ENCODE measurements at places on chromosomes 1 and 21. TPM values are rescaled to one million over a fixed set of nuclear protein-coding genes. Genes with fewer than 3 reads are reported as not detected.

The RLF gene
- total RNA-seq: 7.1 TPM

The LCE2A gene
- not detected for total RNA-seq

The LHX8 gene
- total RNA-seq: not detected

- no peak for DNase-seq
Observed at GRCh38 chr1:69455718-69456117, 112.0 kb upstream of the LRRC7 start.

DNA sequence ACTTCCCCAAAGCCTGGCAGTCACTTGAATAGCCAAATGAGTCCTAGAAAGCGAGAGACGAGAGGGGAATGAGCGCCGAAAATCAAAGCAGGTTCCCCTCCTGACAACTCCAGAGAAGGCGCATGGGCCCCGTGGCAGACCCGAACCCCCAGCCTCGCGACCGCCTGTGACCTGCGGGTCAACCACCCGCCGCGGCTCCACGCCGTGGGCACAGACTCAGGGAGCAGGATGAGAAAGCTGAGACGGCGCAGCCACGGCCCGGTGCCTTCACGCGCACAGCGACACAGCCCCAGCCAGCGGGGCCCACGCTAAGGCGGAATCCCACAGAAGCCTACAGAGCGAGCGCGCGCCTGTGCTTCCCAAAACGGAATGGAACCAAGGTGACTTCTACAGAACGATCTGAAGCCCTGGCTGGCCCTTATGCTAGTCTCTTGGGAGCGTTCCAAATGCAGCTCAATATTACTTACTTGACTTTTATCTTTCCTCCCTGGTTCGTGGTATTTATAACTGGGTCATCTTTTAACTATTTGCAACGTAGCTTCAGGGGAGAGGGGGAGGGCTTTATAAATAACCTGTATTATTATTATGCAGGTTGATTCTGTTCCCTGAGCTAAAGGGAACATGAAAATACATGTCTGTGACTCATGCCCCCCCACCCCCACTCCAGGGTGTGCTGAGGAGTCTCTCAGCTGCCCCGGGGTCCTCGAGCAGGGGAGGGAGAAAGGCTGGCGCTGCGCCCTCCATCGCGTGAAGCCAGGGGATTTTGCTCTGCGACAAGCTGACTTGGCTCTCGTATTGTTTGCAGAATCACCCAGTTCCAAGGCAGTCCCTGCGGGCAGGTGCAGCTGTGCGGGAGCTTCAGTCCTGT is 1.7 kb downstream of the TSPEAR start:
- DNase-seq: no peak

DNA sequence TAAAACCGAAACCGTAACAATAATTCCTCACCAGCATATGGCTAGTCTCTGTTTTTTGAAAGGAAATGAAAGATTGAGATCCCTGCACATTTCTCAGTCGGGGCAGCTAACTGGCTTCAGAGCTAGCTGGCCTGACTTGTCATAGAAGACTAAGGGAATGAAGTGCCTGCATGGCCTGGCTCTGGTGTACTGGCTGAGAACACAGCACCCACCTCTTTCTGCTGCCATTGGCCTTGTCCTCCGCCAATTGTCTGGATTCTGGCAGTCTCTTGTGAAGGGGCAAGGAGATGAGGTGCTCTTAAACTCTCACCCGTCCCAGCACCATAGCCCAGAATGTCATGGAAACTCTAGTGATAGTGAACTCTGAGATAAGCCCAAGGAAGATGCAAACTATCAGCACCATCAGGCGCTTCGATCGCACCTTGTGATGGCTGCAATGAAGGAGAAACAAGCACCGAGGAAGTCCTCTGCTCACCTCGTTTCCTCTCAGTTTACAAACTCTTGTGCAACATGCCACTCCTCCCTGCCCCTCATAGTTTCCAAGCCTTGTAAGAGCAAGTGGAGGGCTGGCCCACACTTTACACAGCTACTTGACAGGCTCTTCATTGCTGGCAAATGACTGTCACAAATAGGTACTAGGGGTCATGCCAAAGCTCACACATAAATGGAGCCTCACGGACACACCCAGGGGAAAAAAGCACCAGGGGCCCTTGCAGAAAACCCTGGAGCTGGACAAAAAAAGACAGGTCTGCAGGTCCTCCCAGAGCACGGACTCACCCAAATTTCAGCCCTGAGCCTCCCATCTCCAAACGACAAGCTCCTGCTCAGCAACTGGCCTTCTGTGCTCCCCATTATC is 16.4 kb downstream of the INPP5B start:
- no peak for DNase-seq

- DNase-seq: no peak
Observed at GRCh38 chr1:226401355-226402303, 6.3 kb downstream of the PARP1 start.
